ENCODE measurements at places on chromosomes 2 and 18. TPM values are rescaled to one million over a fixed set of nuclear protein-coding genes. Genes with fewer than 3 reads are reported as not detected.

GRCh38 chr2:235149240-235149659 is 197.4 kb downstream of the SH3BP4 start:
- DNase-seq: no peak

GRCh38 chr2:226772389-226773179 is 27.0 kb downstream of the IRS1 start:
- DNase-seq: no peak

DNA sequence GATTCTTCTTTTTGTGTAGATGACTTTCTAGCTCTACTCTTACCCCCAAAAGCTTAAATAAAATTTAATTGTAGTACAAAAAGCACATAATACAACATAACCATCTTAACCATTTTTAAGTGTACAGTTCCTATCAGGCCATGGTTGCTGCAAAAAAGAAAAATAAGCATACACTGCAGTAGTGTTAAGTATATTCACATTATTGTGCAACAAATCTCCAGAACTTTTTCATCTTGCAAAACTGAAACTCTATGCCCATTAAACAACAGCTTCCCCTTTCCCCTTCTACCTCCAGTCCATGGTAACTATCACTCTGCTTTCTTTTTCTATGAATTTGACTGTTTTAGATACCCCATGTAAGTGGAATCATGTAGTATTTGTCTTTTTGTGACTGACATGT is 18.1 kb downstream of the PPM1B start:
- no peak for DNase-seq

Gene RGPD4
- not detected for total RNA-seq

Gene DIPK1C
- not detected for total RNA-seq

Measured in bronchial epithelial cell (primary cell).